ENCODE measurements at places on chromosomes 3 and 15. TPM values are rescaled to one million over a fixed set of nuclear protein-coding genes. Genes with fewer than 3 reads are reported as not detected.

GRCh38 chr3:114846779-114847178 is 300.3 kb downstream of the ZBTB20 start:
- DNase-seq = no peak
- H3K4me3 ChIP-seq = no peak overlapping the region
- no peaks in the 10 kb centered on the region for H3K4me1 ChIP-seq
- H3K27me3 ChIP-seq = no peaks in the 10 kb centered on the region
- H3K27ac ChIP-seq = no peak overlapping the region

DNA sequence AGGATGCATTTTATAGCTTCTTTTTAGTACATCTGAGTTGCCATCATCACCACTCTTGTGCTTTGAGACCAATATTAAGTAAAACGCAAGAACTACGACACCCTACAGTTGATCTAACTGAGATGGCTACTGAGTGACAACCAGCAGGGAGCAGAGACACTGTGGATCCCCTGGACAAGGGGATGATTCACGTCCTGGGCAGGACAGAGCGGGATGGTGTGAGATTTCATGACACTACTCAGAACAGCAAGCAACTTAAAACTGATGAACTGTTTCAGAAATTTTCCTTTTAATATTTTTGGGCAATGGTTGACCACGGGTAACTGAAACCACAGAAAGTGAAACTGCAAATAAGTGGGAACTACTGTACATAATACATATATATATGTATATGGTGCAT is 299.2 kb downstream of the ADAMTS17 start:
- DNase-seq = no peak
- no peak overlapping the region for H3K27ac ChIP-seq
- H3K27me3 ChIP-seq = no peaks in the 10 kb centered on the region
- no peak overlapping the region for H3K4me3 ChIP-seq
- no peaks in the 10 kb centered on the region for H3K36me3 ChIP-seq

DNA sequence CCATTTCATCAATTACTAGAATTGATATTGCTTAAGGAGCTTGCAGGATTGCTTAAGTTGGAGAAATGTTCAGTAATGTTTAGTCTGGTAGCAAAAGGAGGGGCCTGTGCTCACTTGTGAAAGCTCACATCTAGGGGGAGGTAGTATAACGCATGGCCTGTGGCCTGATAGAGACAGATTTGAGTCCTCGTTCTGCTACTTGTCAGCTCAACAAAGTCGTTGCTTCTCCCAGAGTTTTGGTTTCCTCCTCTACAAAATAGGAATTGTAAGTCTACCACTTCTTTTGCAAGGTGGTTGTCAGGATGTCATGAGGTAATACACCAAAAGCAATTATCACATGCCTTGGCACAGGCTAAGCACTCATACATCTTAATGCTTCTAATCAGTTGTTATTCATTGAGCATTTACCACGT is 1.3 kb downstream of the ST3GAL6 start:
- no peak for DNase-seq
- no peak overlapping the region for H3K4me3 ChIP-seq
- peaks cover 11% of the 10 kb centered on the region for H3K4me1 ChIP-seq
- no peaks in the 10 kb centered on the region for H3K27me3 ChIP-seq
- no peak overlapping the region for H3K27ac ChIP-seq
- no peaks in the 10 kb centered on the region for H3K36me3 ChIP-seq

DNA sequence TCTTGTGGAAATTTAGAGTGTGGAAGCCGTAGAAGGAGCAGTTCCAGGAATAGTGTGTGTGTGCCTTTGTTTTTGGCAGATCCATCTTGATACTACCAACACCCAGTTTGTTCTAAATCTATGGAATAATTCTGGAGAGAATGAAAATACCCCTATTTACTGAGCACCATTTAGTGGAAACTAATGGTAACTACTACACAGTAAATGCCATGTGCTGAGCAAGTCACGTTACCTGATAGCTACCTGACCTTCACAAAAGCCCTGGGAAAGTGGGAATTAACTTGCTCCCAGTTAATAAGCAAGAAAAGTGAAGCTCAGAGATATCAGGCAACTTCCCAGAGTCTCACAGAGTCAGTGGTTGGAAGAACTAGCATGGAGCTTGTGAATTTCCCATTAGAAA is 137.7 kb downstream of the ARPP21 start:
- H3K27ac ChIP-seq = no peak overlapping the region
- no peaks in the 10 kb centered on the region for H3K36me3 ChIP-seq
- H3K4me3 ChIP-seq = no peak overlapping the region
- peaks cover 5% of the 10 kb centered on the region for H3K4me1 ChIP-seq
- H3K27me3 ChIP-seq = no peaks in the 10 kb centered on the region
- DNase-seq = no peak

GRCh38 chr15:70418943-70419342 is 321.2 kb upstream of the TLE3 start:
- no peak overlapping the region for H3K27ac ChIP-seq
- H3K4me1 ChIP-seq = peaks cover 8% of the 10 kb centered on the region
- no peak for DNase-seq
- H3K36me3 ChIP-seq = no peaks in the 10 kb centered on the region
- no peak overlapping the region for H3K4me3 ChIP-seq

DNA sequence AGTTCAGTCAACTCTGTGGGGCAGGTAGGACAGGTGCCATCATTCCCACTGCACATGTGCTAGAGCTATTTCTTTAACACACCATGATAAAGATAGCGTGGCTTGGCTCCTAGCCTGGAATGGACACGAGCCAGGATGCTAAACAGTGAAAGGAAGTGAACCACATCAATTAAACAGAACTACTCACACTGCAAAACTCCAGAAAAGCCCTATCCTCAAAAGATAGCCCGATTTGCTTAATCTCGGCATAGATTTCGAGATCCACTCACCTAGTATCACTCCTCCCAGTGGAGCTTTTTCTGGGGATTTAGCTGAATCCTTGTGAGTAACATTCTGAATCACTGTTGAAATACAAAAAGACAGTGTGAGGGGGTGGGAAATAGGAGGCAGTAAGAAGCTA is 118.0 kb downstream of the ABI3BP start:
- H3K4me1 ChIP-seq = no peaks in the 10 kb centered on the region
- H3K27me3 ChIP-seq = no peaks in the 10 kb centered on the region
- no peak overlapping the region for H3K27ac ChIP-seq
- H3K36me3 ChIP-seq = no peaks in the 10 kb centered on the region
- H3K4me3 ChIP-seq = no peak overlapping the region

DNA sequence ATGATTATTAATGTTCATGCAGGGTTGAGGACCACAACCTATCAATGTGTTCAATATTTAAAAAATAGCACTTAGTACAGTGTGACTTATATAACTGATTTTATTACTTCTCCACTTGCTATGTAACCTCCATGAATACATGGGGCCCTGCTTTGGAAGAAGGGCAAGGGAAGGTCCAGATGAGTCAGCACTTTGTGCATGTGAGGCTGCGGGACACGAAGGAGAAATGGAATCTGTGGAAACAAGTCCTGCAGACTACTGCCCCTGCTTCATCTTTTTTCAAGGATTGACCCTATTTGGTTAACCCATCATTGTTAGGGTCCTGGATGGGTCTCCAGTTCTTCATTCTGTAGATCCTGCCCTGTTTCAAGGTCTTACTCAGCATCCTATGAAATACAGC is 1.6 kb downstream of the NXPE3 start:
- H3K27me3 ChIP-seq = peaks cover 8% of the 10 kb centered on the region
- H3K27ac ChIP-seq = no peak overlapping the region
- no peaks in the 10 kb centered on the region for H3K36me3 ChIP-seq
- H3K4me3 ChIP-seq = no peak overlapping the region

DNA sequence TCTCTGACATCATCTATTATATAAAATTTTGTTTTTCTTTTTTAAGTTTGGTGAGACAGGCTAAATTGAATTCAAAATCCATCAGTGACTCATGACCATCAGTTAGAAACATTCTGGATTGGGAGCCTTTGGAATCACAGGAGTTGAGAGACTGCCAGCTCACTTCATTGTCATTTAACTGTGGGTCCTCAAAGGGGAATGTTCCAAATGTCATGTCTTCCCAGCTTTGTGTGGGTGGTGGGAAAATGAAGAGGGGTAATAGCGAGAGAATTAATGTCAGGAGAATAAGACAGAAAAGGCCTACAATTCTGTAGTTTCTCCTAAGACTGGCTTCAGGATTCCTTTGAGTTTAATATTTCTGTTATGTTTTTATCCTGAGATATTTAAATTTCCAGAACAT is 1051.9 kb downstream of the FHIT start:
- H3K4me1 ChIP-seq = no peaks in the 10 kb centered on the region
- no peaks in the 10 kb centered on the region for H3K36me3 ChIP-seq
- no peak overlapping the region for H3K4me3 ChIP-seq
- H3K27ac ChIP-seq = no peak overlapping the region

Gene COL8A1
- total RNA-seq = not detected

Gene SPINT1
- 13.7 TPM for total RNA-seq

Gene PTPRG
- total RNA-seq = 65.1 TPM

Gene PLA1A
- total RNA-seq = not detected

Gene C3orf49
- total RNA-seq = not detected

Gene DISP2
- total RNA-seq = 0.06 TPM

Gene FOXB1
- total RNA-seq = 9.6 TPM

Gene DNAH12
- total RNA-seq = 0.02 TPM

Gene GOLGA8G
- not detected for total RNA-seq

Gene ICE2
- 69.8 TPM for total RNA-seq
